Dorsolateral prefrontal cortex (tissue), 122 donors: ENCODE measurements at places on chromosomes 2 and 18.
A peak's percentile ranks its signal among the peaks of the same experiment; 100 is the strongest.

- peak; percentile 77 for DNase-seq
Observed at GRCh38 chr2:232588680-232589585, 38.4 kb downstream of the EIF4E2 start.

- DNase-seq = no peak
Observed at GRCh38 chr2:2845267-2845666, 514.2 kb upstream of the MYT1L start.

DNA sequence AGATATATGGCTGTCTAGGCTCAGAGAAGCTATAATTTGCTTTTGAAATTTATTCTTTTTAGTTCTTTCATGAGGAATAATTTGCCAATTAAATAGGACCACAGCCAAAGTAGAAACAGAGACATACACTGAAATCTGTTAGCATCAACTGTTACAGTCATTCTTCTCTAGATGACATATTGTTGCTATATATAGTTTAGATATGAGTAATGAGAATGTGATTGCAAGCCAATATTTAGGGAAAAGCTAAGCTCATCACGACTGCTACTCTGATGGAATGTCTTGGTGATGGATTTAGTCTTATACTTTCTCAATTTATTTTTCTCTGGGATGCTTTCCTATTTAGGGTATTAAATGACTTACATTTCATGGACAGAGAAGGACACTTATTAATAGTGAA, 259.1 kb downstream of the LNPK start:
- no peak for DNase-seq

GRCh38 chr2:179177694-179178093, 86.9 kb downstream of the SESTD1 start:
- no peak for DNase-seq

- no peak for DNase-seq
Observed at GRCh38 chr2:162106146-162106551, 32.1 kb upstream of the DPP4 start.

DNA sequence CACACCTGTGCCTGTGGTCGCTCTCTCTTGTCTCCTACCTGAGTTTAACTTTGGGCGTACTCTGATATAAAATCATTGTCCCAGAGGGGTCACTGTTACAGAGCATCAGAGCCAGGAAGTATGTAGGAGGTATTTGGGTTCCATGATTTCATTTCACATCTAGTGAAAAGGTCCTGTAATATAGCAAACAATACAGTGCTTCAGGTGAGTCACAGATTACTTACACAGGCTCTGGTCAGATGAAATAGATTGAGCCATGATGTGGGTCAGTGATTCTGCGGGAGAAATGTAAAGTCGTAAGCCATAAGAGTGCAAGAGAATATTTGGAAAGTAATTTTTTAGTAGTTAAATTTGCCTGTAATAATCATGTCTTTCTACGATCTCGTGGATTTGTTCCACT, 70.2 kb downstream of the SOCS6 start:
- DNase-seq = no peak

GRCh38 chr2:204251158-204251997, 293.9 kb upstream of the PARD3B start:
- DNase-seq = no peak

DNA sequence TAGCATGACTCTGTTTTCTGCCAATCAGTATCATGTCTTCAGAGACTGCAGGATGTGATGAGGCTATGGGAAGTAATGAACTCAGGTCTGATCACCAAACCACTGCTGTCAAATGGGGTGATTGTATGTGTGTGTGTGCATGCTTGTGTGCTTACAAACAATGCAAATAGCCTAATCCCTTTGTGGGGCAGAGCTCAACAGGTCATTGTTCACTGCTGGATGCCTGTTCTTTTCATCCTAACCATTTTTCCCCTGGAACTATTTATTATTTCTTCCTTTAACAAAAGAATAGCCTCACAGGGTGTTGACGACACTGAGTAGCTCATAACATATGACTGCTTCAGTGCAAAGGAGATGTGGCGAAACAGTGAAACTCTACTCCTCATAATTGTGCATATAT, 55.9 kb downstream of the NXPH2 start:
- no peak for DNase-seq

DNA sequence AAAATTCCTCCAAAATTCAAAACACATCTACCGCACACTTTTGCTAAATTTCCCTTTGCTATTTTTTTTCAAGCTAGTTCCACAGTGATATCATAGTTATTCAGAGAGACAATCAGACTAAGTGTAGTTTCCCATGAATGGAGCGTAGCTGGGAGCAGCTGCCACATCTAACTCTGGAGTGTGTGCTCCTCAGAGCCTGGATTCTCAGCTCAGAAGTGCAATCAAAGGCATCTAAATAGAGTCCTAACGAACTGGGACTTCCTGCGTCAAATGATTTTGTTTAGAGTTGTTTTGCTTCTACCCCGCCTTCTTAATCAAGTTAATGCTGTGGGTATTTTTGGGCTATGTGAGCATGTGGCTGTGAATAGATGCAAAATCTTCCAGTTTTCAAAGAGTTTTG, 160.3 kb downstream of the TMEM18 start:
- no peak for DNase-seq

DNA sequence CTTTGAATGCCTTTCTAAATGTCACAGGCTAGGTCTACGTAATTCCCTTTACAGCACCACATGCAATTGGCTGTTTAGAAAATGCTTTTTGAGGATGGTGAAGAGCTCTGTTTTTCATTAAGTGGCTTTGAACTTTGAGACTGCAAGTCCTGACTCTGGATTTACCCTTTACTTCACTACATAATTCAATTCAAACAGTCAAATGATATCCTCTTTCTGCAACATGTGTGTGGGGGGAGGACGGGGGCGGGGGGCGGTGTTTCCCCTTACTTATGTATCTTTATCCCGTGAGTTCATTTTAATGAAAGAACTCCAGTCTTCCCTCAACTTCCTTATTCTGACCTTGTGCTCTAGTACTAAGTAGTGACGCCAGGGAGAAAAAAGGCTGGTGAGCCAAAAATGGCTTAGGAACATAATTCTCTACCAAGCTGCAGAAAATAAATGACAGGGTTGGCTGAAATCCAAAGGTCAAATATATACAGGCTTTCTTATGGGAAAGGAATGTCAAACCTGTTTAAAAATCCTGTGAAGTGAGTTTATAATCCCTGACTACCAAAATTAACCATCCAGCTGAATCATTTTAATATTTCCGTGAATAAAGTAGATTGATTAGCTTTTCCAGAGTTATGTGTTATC, 119.6 kb downstream of the SLC8A1 start:
- no peak for DNase-seq

DNA sequence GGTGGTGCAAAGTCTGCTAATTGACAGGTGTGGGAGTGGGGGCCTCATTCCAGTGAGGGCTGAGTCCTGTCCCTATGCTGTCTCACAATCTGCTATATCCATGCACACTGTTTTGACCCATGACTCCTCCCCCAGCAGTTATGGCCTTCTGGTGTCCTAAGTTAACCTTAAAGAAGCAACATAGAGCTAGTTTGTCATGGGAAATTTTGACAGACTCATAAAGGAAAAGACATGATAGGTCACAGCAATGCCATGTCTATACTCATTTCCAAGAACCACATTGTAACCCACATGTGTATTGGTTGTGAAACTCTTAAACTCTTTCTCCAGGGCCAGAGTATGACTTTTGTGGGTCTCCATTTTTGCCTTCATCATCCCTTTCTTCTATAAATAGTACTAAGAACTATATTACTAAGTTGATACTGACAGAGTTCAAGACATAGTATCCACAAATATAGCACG, 78.2 kb upstream of the SLC1A4 start:
- no peak for DNase-seq

DNA sequence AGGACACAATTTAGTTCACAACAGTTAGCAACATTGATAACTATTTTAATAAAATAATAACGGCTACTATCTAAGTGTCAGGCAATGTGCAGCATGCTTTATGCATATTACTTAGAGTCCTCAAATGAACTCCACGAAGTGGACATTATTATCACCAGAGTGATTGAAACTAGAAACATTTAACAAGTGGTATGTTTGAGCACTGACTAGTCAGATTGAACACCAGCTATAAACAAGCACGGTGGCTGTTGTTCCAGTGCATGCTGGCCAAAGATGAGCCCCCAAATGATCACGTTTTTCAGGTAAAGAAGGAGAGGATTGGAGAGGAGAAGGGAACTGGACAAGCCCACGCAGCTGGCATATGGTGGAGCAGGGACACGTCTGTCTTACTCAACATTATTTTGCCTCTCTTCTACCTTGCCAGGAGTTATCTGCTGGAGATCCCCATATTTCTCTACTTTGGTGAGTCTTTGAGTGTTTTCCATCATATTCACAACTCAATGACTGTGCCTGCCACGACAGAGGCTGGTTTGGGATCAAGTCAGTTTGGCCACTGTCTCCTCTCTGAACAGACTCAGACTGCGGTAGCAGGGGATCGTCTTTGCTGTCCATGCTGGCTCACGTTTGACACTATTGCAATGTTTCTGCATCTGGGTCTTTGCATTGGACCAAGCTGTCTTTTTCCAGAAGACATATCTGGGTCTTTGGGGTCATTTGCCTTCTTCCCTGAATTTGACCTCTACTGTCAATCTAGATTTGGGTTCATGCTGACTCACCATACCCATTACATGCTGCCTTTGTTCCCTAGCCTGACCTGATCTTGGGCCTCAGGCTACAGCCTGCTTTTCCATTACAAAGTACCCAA, 66.0 kb upstream of the ACSL3 start:
- DNase-seq = no peak

GRCh38 chr2:11090187-11090586, 65.1 kb upstream of the SLC66A3 start:
- no peak for DNase-seq

- DNase-seq = no peak
Observed at GRCh38 chr18:1045658-1046057, 141.0 kb downstream of the ADCYAP1 start.

- no peak for DNase-seq
Observed at GRCh38 chr2:68879296-68879695, 8.1 kb upstream of the BMP10 start.

- no peak for DNase-seq
Observed at GRCh38 chr2:9565436-9566153, 10.0 kb upstream of the ADAM17 start.

DNA sequence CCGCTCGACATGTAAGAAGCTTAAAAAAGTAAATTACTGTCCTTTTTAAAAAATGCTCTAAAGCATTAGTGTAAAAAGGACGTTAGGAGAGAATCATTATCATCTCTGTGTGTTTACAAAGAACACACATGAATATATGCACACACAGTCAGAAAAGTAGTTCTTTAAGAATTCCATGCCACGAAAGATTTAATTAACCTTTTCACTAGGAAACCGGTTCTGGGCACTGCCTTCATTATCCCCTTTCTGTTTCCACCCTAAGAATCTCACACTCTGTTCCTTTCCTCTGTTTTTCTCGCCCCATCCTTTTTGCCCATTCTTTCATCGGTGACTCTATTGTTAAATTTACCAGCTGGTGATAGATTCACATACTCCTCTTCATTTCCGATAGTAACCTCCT, 338.6 kb downstream of the DCC start:
- DNase-seq = no peak

GRCh38 chr18:37421341-37422077, 144.1 kb downstream of the CELF4 start:
- DNase-seq = peak; percentile 61

GRCh38 chr2:45874344-45874743, 222.9 kb downstream of the PRKCE start:
- DNase-seq = peak; percentile 52

DNA sequence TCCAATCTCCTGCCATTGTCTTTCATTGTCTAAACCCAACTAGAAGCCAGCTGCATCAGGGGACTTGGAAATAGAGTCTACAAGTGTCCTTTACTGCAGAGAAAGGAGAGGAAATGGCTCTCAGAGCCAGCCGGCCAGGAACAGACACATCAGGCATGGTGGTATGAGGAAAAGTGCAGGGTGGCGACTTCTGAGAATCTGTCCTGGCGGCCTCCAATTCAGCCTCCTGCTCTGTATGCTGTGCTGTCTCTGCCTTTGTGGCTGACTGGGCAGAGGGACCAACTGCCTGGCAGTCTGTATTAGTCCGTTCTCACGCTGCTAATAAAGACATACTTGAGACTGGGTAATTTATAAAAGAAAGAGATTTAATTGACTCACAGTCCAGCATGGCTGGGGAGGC, 36.8 kb upstream of the AQP4 start:
- no peak for DNase-seq

DNA sequence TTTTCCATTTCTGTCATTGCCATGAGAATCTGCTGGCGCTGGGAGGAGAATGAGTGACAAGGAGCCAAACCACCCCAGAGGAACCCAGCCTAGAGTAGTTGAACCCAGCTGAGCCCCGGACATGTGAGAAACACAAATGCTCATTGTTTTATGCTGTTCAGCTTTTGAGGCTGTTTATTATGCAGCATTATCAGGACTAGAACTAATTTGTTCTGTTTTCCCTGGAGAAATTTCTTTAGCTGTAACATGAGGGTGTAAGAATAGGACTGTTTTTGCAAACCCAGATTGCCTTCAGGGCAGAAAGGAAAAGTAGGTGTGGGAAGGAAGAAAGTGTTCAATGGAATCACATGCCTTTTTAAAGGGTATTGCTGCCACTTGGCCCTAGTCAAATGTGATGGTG, 28.5 kb upstream of the DOCK10 start:
- no peak for DNase-seq

DNA sequence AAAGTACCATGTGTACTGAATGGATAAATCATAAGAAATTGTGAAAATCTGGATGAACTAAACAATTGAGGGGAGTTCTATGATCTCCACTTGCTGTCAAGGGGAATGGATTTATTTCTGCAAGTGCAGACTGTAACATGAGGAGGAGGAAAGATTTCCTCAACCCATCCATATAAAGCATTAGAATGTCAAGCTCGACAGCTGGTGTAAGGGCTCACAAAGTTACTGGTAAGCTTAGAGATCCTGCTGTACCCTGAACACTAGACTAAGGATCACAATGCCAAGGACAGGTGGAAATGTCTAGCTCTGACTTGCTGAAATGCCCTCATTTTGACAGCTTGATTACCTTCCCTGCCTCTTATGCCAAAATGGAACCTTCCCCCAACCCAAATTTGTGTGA, 125.3 kb downstream of the TCF4 start:
- no peak for DNase-seq

GRCh38 chr2:169736902-169737301, 3.3 kb downstream of the KLHL23 start:
- DNase-seq = no peak

DNA sequence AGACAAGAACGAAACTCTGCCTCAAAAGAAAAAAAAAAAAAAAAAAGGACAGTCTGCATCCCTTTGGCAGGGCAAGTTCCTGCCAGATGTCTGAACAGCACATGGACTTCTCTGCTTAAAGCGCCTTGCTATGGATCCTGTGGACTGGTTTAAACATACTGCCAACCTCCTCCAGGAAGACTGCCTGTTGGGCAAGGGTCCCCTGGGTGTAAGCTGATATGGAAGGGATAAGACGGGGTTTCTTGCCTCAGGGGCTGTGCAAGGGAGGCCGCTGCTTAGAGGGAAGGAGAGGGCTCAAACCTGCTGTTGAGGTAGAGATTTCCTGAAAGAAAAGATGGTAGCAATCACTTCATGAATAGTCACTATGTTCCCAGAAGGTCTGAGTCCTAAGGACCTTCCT, 22.2 kb downstream of the SKA1 start:
- DNase-seq = no peak

- DNase-seq = no peak
Observed at GRCh38 chr2:219300022-219300421, 9.2 kb downstream of the PTPRN start.
